Posterior vena cava (tissue), 2 donors: ENCODE measurements at places on chromosomes 1 and 21. TPM values are rescaled to one million over a fixed set of nuclear protein-coding genes. Genes with fewer than 3 reads are reported as not detected.

Gene MPZL1
- total RNA-seq, result 120 TPM

Gene TCP10L
- total RNA-seq, result 0.83 TPM

Gene CCT8
- 82.2 TPM for total RNA-seq

Gene SYNC
- total RNA-seq, result 102 TPM

Gene COL16A1
- 179 TPM for total RNA-seq

Gene GPR89B
- total RNA-seq, result 11.3 TPM

Gene GJA4
- 21.8 TPM for total RNA-seq

Gene LAD1
- total RNA-seq, result not detected

Gene MYOG
- not detected for total RNA-seq

Gene KRTAP21-2
- not detected for total RNA-seq

Gene SLC9C2
- not detected for total RNA-seq

Gene SLC44A3
- 10.9 TPM for total RNA-seq

Gene EDARADD
- total RNA-seq, result 0.24 TPM

GRCh38 chr1:61058483-61059245 lies 23.7 kb upstream of the NFIA start:
- DNase-seq, result no peak

DNA sequence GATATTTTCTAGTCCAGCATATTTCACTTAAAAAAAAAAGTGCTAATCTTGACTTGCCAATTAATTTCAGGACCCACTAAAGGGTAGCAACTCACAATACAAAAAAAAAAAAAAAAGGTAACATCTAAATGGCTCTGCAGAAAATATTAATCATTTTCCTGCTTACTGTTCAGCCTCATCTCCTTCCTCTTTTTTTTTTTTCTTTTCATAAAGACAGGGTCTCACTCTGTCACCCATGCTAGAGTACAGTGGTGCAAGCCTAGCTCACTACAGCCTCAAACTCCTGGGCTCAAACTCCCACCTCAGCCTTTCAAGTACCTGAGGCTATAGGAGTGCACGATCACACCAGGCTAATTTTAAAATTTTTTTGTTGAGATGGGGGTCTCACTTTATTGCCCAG lies 30.4 kb downstream of the TTC13 start:
- DNase-seq, result no peak

- DNase-seq, result no peak
Observed at GRCh38 chr21:31284797-31285397, 59.2 kb downstream of the TIAM1 start.

- DNase-seq, result no peak
Observed at GRCh38 chr1:184480736-184481135, 93.9 kb downstream of the C1orf21 start.

DNA sequence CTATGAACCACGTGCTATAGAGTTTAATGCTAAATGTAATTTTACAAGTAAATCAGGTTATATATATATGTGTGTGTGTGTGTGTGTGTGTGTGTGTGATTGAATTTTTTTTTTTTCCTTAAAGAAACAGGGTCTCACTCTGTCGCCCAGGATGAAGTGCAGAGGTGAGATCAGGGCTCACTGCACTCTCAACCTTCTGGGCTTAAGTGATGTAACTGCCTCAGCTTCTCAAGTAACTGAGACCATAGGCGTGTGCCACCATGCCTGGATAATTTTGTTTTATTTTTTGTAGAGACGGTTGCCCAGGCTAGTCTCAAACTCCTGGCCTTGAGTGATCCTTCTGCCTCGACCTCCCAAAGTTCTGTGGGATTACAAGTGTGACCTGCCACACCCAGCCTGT lies 26.3 kb downstream of the POU2F1 start:
- no peak for DNase-seq

- peak; percentile 66 for DNase-seq
Observed at GRCh38 chr1:204455063-204455830, 39.4 kb downstream of the PIK3C2B start.

GRCh38 chr1:193558491-193559028 lies 372.1 kb upstream of the B3GALT2 start:
- no peak for DNase-seq

DNA sequence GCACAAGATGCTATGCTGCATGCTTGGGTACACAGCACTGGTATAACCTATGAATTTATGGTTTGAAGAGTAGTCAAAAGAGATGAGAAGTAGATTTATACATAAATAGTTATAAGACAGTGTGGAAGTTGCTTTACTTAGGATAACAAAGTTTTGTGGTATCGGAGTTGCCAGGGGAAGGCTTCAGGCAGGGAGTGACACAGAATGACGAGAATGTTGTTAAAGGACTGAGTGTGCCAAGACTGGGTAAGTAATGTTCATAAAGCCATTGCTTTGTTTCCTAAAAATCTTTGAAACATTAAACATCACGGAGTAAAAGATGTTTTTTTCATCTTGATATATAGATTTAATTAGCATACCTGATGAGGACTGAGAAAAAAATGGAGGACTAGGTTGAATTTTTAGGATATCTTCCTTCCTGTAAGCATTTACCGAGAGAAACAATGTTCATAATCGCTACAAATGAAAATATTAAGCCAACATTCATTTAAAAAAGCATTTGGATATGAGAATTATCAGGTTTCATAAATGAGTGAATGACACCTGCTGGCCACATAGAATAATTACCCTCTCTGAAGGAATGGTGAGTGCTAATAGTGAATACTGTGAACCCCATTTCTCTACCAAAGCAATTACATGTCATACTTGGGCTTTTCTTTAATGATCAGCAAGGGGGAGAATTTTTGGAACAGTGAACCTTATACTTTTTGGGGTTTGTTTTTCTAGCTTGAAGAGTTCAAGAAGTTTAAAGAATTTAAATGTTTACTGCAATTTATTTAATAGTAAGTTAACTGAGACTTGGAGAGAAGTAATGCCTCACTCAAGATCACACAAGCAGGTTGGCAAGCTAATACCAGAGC lies 28.4 kb downstream of the EXTL2 start:
- no peak for DNase-seq

DNA sequence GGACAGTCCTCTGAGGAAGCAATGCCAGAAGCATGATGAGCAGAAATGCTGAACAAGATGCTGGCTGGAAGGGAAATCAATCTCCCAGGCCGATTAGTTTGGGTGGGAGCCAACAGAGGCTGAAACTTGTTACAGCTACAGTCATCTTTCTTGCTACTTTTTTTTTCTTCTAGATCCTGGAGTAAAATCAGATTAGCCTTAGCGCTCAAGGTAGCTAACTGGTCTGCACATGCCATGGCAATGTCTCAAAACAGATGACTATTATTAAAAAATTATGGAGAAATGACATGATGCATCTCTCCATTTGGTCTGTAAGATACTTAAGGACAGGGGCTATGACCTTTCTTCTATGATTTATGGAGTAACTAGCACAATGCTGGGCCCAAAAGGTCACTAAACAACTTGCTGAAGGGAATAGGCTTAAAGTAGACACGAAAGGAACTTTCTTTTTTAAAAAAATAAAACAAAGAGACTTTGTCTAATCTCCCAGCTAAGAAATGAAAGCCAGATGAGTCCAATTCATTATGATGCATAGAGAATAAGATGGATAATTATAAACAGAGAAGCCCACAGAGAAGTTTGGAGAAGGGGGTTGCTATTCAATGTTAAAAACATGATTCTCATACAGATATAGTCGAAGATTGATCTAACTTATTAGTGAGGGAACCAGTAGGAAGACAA lies 42.5 kb downstream of the UTP25 start:
- DNase-seq, result no peak

DNA sequence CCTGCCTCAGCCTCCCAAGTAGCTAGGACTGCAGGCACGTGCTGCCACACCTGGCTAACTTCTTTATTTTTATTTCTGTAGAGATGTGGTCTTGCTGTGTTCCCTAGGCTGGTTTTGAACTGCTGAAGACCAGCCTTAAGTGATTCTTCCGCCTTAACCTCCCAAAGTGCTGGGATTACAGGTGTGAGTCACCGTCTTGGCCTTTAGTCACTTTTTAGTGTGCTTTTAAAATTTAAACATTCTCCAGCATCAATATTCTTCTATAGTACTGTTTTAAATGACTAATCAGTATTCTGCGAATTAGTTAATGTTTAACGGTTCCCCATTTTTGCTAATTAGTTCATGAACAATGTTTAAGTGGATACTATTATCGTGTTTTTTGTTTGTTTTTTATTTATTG lies 60.6 kb downstream of the DYRK1A start:
- no peak for DNase-seq

DNA sequence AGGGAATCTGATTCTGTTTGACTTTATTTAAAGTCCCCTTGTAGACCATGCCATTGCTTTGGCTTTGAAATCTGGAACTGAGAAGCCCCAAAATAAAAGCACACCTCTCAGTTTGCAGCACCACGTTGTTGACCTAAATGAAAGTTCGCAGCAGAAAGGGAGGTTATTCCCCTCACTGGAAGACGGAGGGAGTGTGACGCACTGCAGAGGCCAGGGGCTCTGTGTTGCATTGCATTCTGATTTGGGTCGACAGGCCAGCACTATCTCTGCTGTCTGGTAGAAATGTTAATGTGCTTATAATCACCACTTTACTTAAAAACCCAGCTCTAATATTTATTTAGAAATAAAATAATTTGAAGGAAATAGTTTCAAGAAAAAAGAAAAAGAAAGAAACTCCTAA lies 675.2 kb upstream of the NR5A2 start:
- no peak for DNase-seq

DNA sequence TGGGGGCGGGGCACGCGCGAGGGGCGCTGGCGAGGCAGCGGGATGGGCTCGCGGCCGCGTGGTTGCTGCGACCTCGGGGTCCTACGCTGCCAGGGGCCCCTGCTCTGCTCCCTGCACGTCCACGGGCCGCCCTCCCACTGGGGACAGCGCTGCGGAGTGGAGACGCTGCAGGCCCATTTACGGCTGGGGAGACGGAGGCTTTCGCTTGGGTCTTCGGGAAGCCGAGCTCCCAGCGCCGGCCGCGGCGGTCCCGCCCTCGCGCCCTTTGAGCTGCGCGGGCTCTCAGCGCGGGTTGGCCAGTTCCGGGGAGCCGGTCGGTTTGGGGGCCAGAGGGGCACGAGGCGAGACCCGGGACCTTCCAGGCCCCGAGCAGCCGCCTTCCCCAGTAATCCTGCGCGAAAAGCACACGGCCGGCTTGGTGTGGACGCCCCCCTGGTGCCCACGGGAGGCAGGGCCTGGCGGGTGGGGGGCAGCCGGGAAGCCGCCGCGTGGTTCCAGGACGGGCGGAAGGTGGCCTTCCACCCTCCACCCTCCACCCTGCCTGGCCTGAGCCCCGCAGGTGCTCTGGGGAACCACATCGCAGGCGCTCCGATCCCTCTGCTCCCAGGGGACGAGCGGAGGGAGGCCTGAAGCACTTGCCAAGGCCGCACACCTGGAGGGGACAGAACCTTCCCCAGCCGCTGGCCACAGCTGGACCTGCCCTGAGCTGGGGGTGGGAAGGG lies 570 bp upstream of the PEX10 start:
- peak; percentile 82 for DNase-seq

GRCh38 chr21:37206496-37206895 lies 60.6 kb downstream of the VPS26C start:
- no peak for DNase-seq

DNA sequence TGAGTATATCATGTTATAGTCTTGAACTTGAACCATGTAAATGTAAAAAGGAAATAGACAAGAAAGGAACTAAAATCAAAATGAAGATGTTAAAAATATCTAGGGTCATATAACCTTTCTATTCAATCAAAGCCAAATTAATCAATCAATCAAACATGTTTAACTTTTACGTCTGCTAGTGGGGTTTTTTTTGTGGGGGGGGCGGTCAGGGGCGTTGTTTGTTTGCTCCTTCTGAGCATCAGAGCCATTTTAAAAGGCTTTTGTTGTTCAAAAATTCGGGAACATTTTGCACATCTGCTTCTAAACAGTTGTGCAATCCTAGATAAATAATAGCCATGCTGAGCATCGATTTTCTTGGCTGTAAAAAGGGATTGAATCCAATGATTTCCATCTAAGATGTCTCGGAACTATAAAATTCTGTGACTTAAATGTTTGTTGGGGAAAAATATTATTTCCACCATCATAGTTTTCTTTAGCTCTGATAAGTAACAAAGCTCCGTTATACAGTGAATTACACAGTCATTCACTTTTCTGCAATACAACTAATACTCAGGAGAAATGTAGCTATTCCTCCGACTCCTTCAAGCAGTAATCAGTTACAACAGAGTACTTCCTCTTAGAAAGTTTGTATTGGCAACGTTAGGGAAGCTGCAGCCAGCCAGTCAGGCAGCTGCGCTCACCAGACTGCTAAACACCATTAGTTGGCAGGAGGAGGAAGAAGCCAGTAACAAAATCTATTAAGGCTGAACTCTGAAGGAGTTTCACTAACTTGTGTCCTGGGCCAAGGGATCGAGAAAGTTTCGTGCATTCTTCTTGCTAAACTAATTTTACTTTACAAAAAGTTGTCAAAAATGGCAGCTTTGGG lies 2.2 kb downstream of the SPATA6 start:
- DNase-seq, result peak; percentile 89

GRCh38 chr1:220798338-220798737 lies 11.6 kb downstream of the MTARC1 start:
- no peak for DNase-seq
